Activated CD4-positive, alpha-beta T cell treated with anti-CD3 and anti-CD28 coated beads for 48 hours (primary cell): ENCODE measurements at places on chromosomes 7 and 10.

DNA sequence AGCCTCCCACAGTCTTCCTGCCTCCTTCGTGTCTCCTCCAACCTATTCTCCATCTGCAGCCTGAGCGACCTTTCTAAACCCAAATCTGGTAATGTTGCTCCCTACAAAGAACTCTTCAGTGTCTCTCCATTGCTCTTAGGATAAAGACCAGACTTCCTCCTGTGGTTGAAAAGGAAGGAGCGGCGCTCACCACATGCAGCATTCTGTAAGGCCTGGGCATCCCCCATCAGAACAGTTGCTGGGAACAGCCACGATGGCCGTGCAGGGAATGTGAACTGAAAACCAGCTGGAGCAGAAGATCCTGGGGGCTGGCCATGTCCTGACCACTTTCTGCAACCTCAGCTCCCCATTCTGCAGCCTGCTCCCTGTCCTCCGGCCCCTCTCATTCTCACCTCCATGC lies 237.8 kb upstream of the ZMIZ1 start:
- no peak for DNase-seq

- no peak for DNase-seq
These were observed 161.3 kb downstream of the EGFR start for GRCh38 chr7:55179931-55180682.

GRCh38 chr7:131581241-131582051 lies 25.0 kb upstream of the PODXL start:
- DNase-seq, result no peak

DNA sequence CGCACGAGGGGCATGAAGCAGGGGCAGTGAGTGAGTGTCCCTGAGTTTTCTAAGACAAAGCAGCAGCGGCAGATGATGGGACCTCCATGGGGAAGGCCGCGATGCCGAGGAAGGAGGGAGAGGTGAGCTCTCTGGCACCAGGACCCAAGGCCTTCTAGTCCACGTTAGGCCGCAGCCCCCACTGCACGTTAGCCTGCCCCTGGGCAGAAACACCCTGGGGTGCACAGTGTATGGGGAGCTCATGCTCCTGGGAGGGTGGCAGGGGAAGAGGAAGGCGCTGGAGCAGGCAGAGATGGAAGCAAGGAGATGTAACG lies 97.3 kb upstream of the IKZF1 start:
- no peak for DNase-seq

GRCh38 chr7:26616235-26616634 lies 248.2 kb downstream of the SKAP2 start:
- DNase-seq, result no peak

DNA sequence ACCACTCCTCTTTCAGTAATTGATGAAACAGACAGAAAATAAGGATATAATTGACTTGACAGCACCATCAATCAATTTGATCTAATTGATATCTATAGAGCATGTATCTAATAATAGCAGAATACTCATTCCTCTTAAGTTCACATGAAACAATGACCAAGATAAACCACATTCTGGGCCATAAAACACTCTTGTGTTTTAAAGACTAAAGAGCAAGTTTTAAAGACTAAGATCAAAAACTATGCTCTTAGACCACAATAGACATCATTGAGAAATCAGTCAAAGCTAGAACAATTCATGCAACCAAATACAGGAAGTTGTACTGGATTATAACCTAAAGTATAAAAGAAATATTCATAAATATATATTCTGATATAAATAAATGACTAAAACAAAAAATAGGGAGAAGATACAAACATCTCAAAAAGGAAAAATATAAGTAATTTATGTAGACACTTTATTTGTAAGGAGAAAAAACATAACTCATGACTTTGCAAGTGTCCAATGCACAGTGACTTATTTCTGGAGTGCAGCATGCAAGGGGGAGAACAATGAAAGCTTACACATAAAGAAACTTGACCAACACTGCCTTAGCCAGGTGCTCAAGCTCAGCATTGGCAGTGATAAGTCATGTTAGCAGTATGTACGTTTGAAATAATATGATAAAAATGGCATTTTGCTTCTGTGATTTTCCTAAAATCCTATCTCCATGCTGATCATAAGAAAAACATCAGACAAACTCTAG lies 312.7 kb upstream of the IGFBP3 start:
- DNase-seq, result no peak

GRCh38 chr7:23100697-23101096 lies 4.9 kb upstream of the KLHL7 start:
- no peak for DNase-seq

- DNase-seq, result no peak
These were observed 135.1 kb downstream of the SKAP2 start for GRCh38 chr7:26729150-26729775.

- DNase-seq, result no peak
These were observed 16.0 kb upstream of the OLAH start for GRCh38 chr10:15027741-15028140.

DNA sequence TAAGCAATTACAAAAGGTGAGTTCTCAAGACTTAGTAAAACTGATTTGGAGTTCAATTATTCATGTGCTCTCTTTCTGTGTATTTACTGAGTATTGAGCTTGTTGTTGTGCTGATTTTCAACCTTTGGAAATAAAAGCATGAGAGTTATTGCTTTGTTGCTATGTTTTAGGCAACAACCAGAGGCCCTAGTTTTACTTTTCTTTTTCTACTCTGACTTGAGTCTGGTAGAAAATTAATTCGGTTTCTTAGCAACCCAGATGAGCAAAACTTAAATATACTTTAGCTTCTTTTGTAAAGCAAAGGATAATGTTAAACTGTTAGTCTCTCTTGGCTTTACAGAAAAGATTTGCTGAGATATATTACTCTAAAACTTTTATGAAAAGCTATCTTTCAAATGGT lies 66.4 kb upstream of the SCIN start:
- no peak for DNase-seq

DNA sequence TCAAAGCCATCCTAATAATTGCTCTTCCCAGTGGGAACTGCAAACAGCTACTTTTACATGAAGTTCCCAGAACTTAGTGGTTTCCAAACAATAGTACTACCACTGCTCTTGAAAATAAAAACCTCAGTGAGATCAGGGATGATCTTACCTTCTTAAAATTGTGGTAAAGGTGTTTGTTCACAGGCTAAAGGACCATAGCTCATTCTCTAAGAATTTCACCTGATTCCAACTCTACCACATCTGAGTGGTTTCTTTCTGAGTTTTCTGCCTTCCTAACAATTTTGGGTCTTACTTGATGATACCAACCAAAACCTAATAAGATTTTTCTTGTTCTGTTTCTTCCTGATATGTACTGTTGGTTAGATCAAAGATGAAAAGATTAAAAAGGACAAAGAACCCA lies 45.6 kb upstream of the AGBL3 start:
- DNase-seq, result no peak

DNA sequence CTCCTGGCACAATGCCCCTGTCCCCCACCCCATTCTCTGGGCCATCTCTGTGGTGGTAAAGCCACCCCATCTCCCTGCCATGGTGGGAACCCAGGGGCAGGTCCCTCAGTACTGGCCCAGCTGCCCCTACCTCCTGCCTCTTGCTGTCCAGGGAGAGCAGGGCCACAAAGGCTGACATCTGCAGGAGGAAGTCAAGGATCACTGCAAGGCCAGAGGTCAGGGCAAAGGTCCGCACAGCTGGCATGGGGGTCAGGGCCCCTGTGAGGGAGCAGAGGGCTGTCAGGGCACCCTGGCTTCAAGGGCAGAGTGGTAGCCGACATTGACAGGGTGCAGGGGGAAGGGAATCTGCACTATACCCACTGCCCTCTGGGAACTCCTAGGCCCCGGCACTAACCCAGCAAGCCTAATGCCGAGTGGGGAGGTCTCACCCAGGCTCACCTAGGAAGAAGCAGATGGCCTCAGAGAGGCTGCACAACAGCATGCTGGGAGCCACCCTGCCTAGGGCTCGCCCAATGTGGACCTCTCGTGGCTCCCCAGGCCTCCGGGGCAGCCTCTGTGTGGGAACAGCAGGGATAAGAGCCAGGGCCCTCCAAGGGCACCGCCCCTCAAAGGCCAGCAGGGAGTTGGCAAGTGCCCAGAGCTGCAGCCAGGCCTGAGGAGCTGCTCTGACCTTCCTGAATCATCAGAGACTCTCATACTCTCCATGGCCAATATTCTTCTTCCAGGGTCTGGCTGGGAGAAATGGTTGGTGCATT lies 7.7 kb downstream of the NPC1L1 start:
- DNase-seq, result no peak

- no peak for DNase-seq
These were observed 146.9 kb downstream of the PTPN20 start for GRCh38 chr10:47058032-47058702.

- no peak for DNase-seq
These were observed 23.1 kb downstream of the THNSL1 start for GRCh38 chr10:25039531-25039930.

DNA sequence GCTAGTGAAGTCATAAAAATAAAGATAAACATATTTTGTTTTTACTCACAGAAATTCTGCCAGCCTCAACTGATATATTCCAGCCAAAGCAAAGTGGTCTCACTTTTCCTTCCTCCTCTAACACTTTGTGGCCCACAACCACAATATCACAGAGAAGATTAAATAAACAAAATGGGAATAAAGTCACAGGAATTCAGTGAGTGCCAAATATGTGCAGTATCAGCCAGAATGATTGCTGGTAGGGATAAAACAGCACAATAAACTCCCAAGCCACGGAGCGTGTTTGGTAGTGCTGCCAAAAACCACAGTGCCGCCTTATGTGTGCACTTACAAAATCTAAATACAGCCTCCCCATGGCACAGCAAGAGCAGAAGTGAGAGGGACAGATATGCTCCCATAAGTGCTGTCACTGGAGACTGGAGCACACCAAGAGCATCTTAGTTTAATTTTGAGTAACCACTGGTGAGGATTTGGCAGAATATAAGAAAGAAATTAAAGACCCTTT lies 155.8 kb downstream of the POM121L12 start:
- DNase-seq, result no peak

GRCh38 chr10:34037499-34037898 lies 703.0 kb upstream of the NRP1 start:
- no peak for DNase-seq

GRCh38 chr10:87085537-87085936 lies 9.1 kb downstream of the GLUD1 start:
- no peak for DNase-seq

- DNase-seq, result no peak
These were observed 13.7 kb downstream of the HTRA1 start for GRCh38 chr10:122475100-122475499.

DNA sequence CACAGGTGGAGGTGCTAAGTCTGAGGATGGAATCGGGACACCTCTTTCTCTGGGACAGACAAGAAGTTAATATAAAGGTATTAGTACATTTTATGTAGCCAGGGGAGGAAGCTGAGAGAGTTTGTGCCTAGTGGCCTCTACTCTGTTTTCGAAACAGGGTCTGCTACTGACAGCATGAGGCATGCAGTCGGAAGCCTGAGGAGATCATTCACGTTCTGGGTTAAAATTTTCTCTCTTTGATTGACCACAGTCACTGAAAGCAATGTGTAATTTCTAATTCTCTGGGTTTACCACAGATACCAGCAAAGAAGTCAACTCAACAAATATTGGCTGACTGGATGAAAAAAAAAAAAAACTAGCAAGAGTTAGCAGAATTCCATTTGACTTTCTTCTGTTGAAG lies 53.3 kb upstream of the KCTD7 start:
- no peak for DNase-seq

DNA sequence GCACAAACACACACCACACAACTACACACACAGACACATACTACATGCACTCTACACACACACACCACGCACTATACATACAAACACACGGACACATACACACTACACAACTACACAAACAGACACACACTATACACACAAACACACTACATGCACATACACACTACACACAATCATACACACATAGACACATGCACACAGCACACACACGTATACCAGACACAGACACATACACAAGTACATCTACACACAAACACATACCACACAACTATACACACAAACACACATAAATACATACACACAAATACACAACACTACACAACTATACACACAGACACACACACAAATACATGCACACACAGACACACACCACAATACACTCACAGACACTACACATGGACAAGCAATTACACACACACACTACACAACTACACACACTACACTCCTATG lies 4.6 kb downstream of the GPR15LG start:
- DNase-seq, result no peak

- no peak for DNase-seq
These were observed 7.2 kb downstream of the ZKSCAN1 start for GRCh38 chr7:100022621-100023020.

DNA sequence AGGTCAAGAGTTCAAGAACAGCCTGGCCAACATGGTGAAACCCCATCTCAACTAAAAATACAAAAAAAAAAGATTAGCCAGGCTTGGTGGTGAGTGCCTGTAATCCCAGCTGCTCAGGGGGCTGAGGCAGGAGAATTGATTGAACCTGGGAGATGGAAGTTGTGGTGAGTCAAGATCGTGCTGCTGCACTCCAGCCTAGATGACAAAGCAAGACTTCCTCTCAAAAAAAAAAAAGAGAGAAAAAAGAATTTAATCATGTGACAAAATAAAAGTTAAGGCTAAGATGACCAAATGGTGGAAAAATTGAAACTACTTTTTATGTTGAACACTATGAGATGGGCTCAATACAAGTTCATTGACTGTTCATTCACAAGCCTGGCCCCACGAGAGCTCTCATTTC lies 141.1 kb upstream of the WDR11 start:
- DNase-seq, result no peak

DNA sequence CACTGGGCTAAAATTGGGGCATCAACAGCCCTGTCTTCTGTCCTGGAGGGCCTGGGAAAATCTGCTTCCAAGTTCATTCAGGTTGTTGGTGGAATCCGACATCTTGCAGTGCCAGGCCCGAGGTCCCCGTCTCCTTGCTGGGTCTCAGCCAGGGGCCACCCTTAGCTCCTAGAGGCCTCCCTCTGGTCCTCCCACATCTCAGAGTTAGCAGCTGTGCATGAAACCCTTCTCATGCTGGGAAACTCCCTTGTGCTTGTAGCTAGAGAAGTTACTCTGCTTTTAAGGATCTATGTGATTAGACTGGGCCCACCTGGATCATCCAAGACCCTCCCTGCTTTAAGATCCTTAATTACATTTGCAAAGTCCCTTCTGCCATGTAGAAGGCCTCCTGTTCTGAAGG lies 15.3 kb downstream of the HIP1 start:
- no peak for DNase-seq

GRCh38 chr10:23199768-23200511 lies 7.8 kb downstream of the PTF1A start:
- DNase-seq, result no peak

GRCh38 chr7:47636433-47637175 lies 54.7 kb upstream of the TNS3 start:
- no peak for DNase-seq

DNA sequence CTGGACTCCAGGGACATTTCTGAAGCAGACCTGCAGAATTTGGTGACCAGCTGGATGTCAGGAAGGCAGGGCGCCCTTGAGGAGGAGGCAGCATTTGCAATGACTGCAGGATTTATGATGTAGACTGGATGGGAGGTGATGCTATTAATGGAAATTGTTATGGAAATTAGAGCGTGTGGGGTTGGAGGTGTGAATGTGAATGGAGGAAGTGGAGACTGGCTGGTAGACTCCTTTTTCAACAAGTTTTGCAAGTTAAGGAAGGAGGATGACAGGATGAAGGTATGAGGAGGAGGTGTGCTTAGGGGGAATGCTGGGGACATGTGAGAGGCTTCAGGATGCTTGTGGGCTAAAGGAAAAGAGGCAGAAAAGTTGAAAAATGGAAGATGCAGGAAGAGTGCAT lies 137.0 kb downstream of the TMEM178B start:
- no peak for DNase-seq

- no peak for DNase-seq
These were observed 168.9 kb upstream of the SH2B2 start for GRCh38 chr7:102117743-102118142.
